Memory B cell (primary cell): ENCODE measurements at places on chromosomes 11 and 22.
A peak's percentile ranks its signal among the peaks of the same experiment; 100 is the strongest.

- H3K36me3 ChIP-seq = no peaks in the 10 kb centered on the region
- H3K27ac ChIP-seq = no peak overlapping the region
- DNase-seq = no peak
These were observed 513.6 kb downstream of the METTL15 start for GRCh38 chr11:28621753-28622152.

- DNase-seq = peak; percentile 65
- peaks cover 2% of the 10 kb centered on the region for H3K36me3 ChIP-seq
- peak overlapping the region; percentile 80 for H3K4me3 ChIP-seq
- H3K4me1 ChIP-seq = peaks cover 16% of the 10 kb centered on the region
These were observed 540 bp downstream of the PPARA start for GRCh38 chr22:46150655-46151477.

GRCh38 chr22:21736084-21736642, 569 bp upstream of the YPEL1 start:
- no peak overlapping the region for H3K27ac ChIP-seq
- peaks cover 3% of the 10 kb centered on the region for H3K36me3 ChIP-seq
- DNase-seq = no peak
- H3K4me3 ChIP-seq = peak overlapping the region; percentile 81
- H3K27me3 ChIP-seq = no peaks in the 10 kb centered on the region

GRCh38 chr11:75429902-75430713, 2.9 kb downstream of the KLHL35 start:
- H3K4me1 ChIP-seq = peaks cover 20% of the 10 kb centered on the region
- peak; percentile 40 for DNase-seq
- peak overlapping the region; percentile 97 for H3K4me3 ChIP-seq
- H3K27ac ChIP-seq = peak overlapping the region; percentile 51
- H3K36me3 ChIP-seq = peaks cover 8% of the 10 kb centered on the region
